ENCODE measurements at places on chromosomes 2 and 18.

DNA sequence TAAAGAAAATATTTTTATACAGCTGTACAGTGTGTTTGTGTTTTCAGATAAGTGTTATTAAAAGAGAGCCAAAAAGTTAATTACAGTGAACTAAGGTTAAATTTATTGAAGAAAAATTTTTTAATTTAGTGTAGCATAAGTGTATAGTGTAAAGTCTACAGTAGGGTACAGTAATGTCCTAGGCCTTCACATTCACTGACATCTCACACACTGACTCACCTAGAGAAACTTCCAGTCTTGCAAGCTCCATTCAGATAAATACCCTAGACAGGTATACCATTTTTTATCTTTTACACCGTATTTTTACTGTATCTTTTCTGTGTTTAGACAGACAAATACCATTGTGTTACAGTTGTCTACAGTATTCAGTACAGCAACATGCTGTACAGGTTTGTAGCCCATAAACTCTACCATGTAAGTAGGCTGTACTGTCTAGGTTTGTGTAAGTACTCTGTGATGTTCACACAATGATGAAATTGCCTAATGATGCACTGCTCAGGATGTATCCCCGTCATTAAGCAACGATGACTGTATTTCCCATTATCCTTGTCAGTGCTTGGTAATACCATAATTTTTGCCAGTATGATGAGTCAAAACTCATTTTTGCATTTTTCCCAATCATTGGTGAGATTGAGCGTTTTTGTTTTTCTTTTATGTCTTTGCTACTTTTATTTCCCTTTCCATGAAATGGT, 48.2 kb upstream of the B3GNT2 start:
- peak; percentile 50 for DNase-seq

DNA sequence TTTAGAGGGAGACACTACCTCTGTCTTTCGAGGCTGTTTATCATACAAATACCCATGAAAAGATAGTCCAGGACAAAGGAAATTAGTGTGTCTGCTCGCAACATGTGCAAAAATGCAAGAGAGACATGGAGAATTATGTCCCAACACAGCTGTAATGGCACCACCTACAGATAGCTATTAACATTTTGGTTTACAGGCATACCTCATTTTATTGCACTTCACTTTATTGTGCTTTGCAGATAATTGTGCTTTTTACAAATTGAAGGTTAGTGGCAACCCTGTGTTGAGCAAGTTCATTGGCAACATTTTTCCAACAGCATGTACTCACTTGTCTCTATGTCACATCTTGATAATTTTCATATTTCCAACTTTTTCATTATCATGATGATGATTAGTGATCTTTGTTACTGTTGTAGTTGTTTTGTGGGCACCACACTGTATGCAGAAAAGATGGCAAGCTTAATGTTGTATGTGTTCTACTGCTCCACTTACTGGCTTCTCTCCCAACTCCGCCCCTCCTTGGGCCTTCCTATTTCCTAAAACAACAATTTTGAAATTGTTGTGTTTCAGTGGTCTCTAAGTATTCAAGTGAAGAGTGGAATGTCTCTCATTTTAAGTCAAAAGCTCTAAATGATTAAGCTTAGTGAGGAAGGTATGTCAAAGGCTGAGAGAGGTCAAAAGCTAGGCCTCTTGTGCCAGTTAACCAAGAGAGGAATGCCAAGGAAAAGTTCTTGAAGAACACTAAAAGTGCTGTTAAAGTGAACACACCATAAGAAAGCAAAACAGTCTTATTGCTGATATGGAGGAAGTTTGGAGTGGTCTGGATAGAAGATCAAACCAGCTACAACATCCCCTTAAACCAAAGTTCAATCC, 52.0 kb downstream of the ANKRD12 start:
- no peak for DNase-seq

DNA sequence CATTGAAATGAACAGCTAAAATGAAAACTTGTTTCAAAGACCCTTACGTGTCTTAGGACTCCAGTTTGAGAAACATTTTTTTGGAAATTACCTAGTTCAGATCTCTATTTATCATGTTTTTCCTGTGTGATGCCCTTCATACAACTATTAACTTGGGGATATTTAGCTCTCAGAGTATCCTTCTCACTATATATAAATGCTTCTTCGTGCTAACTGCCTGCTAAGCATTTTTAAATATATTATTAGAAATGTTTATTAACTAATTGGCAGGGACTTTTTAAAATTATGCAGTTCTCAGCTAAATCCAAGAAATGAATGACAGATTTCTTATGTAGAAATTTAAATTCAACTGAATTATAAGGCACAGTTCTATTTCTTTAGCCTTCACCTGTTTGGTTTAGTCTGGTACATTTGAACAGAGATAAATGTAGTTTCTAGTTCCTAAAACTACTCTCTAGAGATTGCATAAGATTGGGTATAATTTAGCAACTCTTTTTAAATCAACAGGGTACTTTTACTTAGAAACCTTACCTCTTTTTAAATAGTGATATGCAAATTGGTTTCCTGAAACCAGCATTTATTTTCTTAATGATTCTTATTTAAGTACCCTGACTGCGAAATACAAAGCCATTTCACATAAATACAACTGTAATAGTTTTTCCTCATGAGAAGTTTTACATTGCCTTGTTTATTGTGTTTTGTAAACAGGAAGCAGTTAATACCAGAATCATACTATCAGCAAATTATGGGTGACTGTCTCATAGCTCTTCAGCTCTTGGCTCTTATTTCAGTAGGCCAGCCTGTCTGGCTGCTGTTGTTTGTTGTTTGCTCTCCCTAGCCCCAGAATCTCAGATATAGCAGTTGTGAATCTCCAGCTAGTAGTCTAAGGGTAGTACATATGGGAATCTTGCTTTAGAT, 140.7 kb downstream of the PTRHD1 start:
- no peak for DNase-seq

GRCh38 chr18:23228102-23229061, 93.1 kb downstream of the CABLES1 start:
- DNase-seq: peak; percentile 75

- peak; percentile 22 for DNase-seq
Measured at GRCh38 chr2:18752667-18753422, 163.5 kb upstream of the NT5C1B start.

DNA sequence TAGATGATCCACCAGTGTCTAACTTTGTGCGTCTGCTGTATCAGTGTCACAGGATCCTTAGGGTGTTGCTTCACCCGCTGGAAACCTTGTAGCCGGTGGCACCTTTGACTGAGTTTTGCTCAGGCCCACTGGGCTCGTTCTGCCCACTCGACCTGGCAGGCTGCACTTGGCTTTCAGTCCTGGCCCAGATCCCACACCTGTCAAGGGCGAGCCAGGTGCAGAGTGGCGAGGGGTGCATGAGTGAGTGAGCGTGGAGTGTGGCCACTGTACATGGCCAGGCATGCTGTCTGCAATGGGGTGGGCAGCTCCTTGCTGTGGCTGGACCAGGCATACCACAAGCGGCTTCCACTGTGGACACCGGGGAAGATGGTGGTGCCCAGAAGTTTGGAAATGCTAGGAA, 179.0 kb downstream of the FAM210A start:
- no peak for DNase-seq

GRCh38 chr2:11659851-11660250, 10.1 kb downstream of the NTSR2 start:
- no peak for DNase-seq

DNA sequence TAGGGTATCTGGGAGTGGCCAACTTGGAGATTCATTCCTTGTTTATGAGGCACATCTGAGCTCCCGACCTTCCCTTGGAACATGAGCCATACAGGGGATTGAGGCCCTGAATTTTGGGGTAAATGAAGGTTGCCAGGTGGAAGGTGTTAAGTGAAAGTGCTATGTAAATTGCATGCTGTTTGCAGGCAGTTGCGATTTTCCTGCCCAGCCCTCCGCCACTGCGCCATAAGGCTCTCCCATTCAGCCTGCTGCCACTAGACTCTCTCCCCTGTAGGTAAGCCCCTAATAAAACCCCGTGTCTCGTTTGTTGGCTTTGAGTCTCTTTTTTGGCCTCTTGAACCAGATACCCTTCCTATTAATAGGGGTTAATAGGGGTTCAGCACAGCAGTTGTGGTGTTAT, 33.8 kb downstream of the PCARE start:
- no peak for DNase-seq

- DNase-seq: no peak
Measured at GRCh38 chr2:217933617-217933993, 69.2 kb downstream of the TNS1 start.

DNA sequence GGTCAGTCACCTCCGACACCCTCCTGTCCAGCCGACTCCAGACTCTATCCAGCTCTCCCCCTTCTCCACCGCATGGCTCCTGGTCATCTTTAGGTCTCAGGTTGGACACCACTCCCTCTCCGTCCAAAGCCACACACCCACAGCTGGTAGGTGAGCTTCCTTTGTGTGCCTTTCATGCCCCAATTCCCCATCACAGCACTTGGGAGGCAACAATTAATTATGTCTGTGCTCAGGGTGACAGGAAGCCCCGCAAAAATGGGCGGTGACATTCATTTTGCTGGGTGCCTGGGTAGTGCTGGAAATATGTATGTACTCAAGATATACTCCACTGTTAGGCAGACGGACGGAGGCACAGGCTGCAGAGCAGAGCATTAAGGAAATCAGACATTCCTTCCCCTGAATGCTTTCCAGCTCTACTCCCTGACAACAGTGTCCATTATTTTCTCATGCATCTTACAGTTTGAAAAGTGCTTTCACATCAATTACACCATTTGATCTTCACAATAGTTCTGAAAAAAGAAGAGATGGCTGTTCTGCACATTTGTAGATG, 13.1 kb downstream of the EPB41L3 start:
- DNase-seq: no peak

GRCh38 chr2:186523791-186524190, 37.7 kb downstream of the ZC3H15 start:
- no peak for DNase-seq

GRCh38 chr2:111667542-111668273, 216.3 kb downstream of the ANAPC1 start:
- peak; percentile 72 for DNase-seq

DNA sequence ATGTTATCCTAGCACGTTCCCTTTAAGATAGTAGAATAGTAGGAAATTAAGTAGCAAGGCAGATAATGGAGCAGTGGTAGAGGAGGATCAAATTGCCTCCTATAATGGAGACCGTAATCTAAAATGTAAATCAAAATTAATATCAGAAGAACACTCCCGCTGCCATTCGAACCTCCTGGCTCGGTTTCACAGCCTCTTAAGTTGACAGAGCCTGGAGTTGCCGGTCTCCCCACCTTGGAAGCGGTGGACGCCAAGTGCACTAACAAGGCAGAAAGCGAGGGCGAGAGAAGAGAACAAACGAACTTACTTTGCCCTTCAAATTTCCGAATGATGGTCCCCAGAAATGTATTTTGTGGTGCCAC, 450 bp downstream of the KCNH7 start:
- DNase-seq: no peak

- DNase-seq: no peak
Measured at GRCh38 chr2:222701721-222702131, 30.3 kb downstream of the MOGAT1 start.

- peak; percentile 91 for DNase-seq
Measured at GRCh38 chr2:20067992-20068584, 16.7 kb upstream of the LAPTM4A start.

Data from M059J (cell line).